WTC11 (cell line): ENCODE measurements at places on chromosomes 4 and X. TPM values are rescaled to one million over a fixed set of nuclear protein-coding genes. Genes with fewer than 3 reads are reported as not detected.

Gene SPATA4
- total RNA-seq = not detected in 3 replicates

Gene CCSER1
- 0.71 to 1.1 TPM (median 0.87 TPM) in 3 replicates for total RNA-seq

Gene C4orf50
- total RNA-seq = 0.17 to 0.32 TPM (median 0.30 TPM) in 3 replicates

Gene ITIH6
- 0.02 to 0.05 TPM (median 0.04 TPM) in 3 replicates for total RNA-seq

Gene BEX5
- 7.4 to 11.0 TPM (median 8.9 TPM) in 3 replicates for total RNA-seq

DNA sequence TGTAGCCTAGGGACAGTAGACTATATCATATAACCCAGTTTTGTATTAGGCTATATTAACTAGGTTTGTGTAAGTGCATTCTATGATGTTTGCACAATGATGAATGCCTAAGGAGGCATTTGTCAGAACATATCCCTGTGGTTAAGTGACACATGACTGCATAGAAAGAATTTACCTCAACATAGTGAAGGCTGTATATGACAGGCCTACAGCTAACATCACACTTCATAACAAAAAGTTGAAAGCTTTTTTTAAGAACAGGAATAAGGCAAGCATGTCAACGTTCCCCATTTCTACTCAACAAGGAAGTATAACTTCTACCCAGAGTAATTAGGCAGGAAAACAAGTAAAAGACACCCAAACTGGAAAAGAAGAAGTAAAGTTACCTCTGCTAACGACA, 165.9 kb upstream of the NDST4 start:
- H3K4me3 ChIP-seq = no peak overlapping the region

DNA sequence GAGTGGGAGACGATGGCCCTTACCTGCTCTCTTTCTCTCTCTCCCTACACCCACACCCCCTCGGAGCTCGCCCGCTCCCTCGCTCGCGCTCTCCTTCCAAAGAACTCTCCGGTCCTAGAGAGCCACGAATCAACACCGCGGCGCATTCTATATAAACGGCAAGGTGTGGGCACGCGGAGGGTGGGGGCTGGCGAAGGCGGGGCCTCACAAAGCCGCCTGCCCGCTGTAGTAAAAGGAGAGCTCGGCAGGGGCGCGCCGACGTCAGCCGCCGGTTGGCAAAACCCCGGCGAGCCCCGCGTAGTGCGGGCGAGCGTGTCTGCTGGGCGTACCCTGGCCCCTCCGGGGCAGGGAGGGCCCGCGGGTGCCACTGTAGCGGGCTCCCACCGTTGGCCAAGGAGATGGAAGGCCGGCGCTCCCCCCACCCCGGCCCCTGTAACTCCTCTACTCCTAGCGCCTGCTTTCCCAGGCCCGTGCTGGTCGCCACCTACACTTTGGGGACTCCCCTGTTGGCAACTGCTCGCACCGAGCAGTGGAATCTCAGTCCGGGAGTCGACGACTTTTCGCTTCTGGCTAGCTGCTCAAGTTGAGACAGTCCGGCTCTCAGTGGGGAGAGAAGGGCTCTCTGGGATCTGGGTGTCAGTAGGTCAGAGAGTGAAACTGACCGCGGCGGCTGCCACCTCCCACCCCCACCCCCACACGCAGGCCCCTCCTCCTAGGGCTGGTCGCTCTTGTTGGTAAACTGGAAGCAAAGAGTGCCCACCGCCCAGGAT, 325.5 kb upstream of the F9 start:
- H3K4me3 ChIP-seq = peak overlapping the region; percentile 85
- H3K36me3 ChIP-seq = no peaks in the 10 kb centered on the region
- H3K4me1 ChIP-seq = peaks cover 13% of the 10 kb centered on the region
- DNase-seq = peak; percentile 62

DNA sequence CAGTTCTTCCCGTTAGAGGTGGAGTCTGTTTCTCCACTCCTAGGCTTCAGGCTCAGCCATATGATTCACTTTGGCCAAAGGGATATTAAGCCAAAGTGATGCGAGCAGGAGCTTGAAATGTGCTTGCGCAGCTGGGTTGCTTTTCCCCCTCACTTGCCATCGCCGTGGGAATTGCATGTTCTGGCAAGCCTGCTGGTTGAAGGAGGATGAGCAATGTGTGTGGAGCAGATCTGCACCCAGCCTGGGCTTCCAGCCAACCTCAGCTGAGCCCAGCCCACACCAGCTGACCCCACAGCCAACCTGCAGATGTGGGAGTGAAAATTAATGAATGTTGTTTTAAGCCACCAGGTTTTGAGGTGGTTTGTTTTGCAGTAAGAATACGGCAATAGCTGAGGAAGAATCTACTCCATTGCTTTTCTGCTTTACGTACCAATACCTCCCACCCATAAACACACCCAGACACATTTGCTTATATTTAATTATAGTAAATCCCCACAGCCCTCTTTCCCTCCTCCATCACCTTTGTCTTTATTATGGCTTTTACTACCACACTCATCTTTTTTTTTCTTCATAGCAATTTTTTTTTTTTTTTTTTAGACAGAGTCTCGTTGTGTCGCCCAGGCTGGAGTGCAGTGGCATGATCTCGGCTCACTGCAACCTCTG, 132.8 kb upstream of the FUNDC1 start:
- H3K27ac ChIP-seq = no peak overlapping the region
- H3K36me3 ChIP-seq = no peaks in the 10 kb centered on the region
- no peaks in the 10 kb centered on the region for H3K27me3 ChIP-seq

DNA sequence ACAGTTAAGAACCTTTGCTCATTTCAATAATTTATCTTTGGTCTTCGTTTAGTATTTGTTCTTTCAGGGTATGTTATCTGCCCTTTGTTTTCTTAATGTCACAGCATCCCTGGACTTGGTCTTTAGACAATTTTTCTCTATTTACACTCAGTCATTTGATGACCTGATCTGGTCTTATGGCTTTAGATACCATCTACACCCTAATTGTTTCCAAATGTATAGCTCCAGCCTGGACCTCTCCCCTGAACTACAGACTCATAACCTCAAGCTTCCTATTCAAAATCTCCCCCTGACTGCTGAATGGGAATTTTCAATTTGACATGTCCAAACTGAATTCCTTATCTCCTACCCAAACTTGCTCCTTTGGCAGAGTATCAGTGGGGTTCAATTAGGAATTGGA, 3.7 kb upstream of the SUPT20HL2 start:
- no peak overlapping the region for H3K4me3 ChIP-seq
- H3K4me1 ChIP-seq = peaks cover 3% of the 10 kb centered on the region; the same call in 1 of the 2 replicates
- no peak for DNase-seq

GRCh38 chr4:133464311-133464710, 315.2 kb downstream of the PCDH10 start:
- H3K4me1 ChIP-seq = peaks cover 27% of the 10 kb centered on the region
- no peak overlapping the region for H3K27ac ChIP-seq
- no peak overlapping the region for H3K4me3 ChIP-seq
- H3K27me3 ChIP-seq = peaks cover 9% of the 10 kb centered on the region
- H3K36me3 ChIP-seq = no peaks in the 10 kb centered on the region

DNA sequence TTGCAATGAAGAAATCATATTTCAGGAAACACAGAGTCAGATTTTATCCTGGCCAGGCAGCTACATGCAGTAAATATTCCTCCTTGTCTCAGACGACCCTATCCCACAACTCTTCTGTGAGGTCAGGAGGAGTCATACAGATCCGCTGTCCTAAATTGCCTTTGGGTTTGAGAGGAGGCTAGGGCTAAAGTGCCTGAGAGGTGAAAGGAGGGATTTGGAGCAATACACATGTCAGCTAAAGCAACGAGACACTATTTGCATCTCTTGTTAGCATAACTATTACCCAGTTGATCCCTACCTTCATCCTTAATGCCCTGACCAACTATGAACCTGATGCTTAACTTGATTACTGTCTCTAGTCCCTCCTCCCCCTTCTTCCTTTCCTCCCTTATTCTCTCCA, 98.6 kb downstream of the TBC1D19 start:
- H3K4me3 ChIP-seq = no peak overlapping the region
- H3K27me3 ChIP-seq = no peaks in the 10 kb centered on the region; the same call in 1 of the 2 replicates
- H3K36me3 ChIP-seq = peaks cover 38% of the 10 kb centered on the region
- peaks cover 15% of the 10 kb centered on the region for H3K4me1 ChIP-seq

GRCh38 chrX:49247916-49248811, 12.9 kb downstream of the CCDC22 start:
- no peak overlapping the region for H3K4me3 ChIP-seq
- H3K4me1 ChIP-seq = no peaks in the 10 kb centered on the region
- H3K27ac ChIP-seq = no peak overlapping the region

GRCh38 chr4:31783311-31783710, 1063.1 kb downstream of the PCDH7 start:
- no peak for DNase-seq
- no peaks in the 10 kb centered on the region for H3K27me3 ChIP-seq
- H3K4me1 ChIP-seq = no peaks in the 10 kb centered on the region
- no peak overlapping the region for H3K27ac ChIP-seq
- no peaks in the 10 kb centered on the region for H3K36me3 ChIP-seq

- no peak overlapping the region for H3K27ac ChIP-seq
- H3K27me3 ChIP-seq = no peaks in the 10 kb centered on the region
- DNase-seq = no peak
- H3K36me3 ChIP-seq = no peaks in the 10 kb centered on the region
- no peak overlapping the region for H3K4me3 ChIP-seq
- H3K4me1 ChIP-seq = peaks cover 30% of the 10 kb centered on the region
Measured at GRCh38 chr4:52374877-52375276, 284.2 kb downstream of the USP46 start.

DNA sequence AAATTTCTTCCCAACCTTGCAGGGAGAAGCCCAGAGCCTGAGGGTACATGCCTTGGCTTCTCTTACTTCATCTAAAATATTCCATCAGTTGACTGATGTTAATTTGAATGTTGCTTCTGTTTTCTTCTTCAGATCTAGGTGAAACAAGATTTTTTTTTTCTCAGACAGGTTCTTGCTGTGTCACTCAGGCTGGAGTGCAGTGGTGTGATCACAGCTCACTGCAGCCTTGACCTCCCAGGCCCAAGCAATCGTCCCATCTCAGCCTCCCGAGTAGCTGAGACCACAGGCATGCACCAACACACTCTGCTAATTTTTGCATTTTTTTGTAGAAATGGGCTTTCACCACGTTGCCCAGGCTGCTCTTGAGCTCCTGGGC, 62.1 kb upstream of the KLF3 start:
- H3K27ac ChIP-seq = no peak overlapping the region
- no peak for DNase-seq
- no peaks in the 10 kb centered on the region for H3K36me3 ChIP-seq
- no peaks in the 10 kb centered on the region; the same call in 1 of the 2 replicates for H3K27me3 ChIP-seq

DNA sequence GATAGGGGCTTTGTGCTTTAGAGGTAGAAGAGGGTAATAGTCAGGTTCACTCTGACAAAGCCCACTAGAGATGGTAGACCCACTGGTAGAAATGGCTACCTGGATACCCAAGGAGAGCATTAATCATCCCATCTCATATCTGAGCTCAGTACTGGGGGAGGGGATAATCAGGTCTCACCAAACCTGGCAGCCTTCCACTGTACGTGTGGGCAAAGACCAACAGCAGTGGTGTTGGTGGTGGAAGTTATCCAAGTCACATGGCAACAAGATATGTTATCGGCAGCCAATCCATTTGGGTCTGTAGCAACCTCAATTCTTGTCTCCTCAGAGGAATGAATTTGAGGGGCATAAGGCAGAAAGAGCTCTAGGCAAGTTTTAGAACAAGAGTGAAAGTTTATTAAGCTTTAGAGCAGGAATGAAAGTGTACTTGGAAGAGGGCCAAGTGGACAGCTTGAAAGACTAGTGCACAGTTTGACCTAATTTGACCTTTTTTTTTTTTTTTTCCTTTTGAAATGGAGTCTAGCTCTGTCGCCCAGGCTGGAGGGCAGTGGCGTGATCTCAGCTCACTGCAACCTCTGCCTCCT, 67.0 kb upstream of the CXCL13 start:
- H3K4me1 ChIP-seq = no peaks in the 10 kb centered on the region
- peaks cover 7% of the 10 kb centered on the region for H3K36me3 ChIP-seq
- DNase-seq = no peak
- H3K27ac ChIP-seq = no peak overlapping the region
- no peak overlapping the region for H3K4me3 ChIP-seq

GRCh38 chr4:153469031-153469430, 2.9 kb downstream of the TMEM131L start:
- H3K36me3 ChIP-seq = peaks cover under 1% of the 10 kb centered on the region; the same call in 1 of the 2 replicates
- H3K4me1 ChIP-seq = peaks cover 32% of the 10 kb centered on the region
- peaks cover 8% of the 10 kb centered on the region for H3K27me3 ChIP-seq
- no peak overlapping the region for H3K4me3 ChIP-seq
- DNase-seq = no peak

GRCh38 chrX:4091046-4091760, 377.8 kb upstream of the PRKX start:
- H3K4me3 ChIP-seq = no peak overlapping the region
- peaks cover 6% of the 10 kb centered on the region for H3K4me1 ChIP-seq
- DNase-seq = no peak
- H3K36me3 ChIP-seq = no peaks in the 10 kb centered on the region

DNA sequence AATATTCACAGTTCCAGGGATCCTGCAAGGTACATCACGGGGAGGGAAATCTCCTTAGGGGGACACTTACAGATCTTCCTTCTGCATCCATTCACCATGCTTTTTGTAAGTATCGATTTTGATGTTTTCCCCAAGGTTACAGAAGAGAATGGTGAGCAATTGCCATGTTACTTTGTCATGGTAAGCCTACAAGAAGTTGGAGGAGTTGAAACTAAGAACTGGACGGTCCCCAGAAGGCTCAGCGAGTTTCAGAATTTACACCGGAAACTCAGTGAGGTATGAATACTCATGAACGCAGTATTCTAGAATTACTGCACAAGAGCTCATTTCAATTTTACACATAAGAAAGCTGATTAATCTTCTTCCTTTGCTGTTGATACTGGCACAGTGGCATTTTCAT, 53.9 kb downstream of the LRP2BP start:
- H3K4me3 ChIP-seq = no peak overlapping the region
- peaks cover 31% of the 10 kb centered on the region for H3K36me3 ChIP-seq
- DNase-seq = no peak
- H3K27me3 ChIP-seq = no peaks in the 10 kb centered on the region

GRCh38 chr4:124199755-124200154, 512.8 kb downstream of the ANKRD50 start:
- peaks cover 5% of the 10 kb centered on the region for H3K4me1 ChIP-seq
- no peak overlapping the region for H3K4me3 ChIP-seq
- H3K27me3 ChIP-seq = no peaks in the 10 kb centered on the region
- no peak for DNase-seq

DNA sequence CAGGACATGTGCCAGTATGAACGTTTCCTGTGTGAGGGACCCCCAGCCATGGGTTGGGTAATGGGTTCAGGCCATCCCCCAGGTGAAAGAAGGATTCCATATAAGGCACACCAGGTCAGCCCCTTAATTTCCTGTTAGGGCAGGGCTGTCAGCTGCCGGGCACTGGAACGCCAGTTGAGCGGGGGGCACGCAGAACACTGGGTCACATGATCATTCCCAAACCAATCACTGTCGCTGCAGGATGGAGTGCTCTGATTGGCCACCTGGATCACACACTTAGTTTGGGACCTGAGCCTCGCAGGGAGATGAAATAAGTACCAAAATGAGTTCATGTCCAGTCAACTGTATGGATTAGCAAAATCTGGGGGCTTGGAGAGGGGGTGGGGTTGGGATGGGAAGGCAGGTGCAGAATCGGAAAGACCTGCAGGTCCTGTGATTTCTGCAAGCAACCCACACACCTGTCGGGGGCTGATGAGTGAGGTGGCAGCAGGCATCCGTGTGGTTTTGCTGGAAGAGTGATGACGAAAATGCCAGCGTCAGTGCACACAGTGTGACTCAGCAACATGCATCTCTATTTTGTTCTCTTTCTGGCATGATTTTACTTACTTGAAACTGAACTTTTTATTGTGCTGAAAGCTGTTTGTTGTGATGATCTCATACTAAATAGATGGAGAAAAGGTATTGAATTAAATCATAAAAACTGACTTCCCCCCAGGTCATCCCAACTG, 32.2 kb downstream of the RNF212 start:
- H3K27ac ChIP-seq = no peak overlapping the region
- H3K27me3 ChIP-seq = peaks cover 6% of the 10 kb centered on the region; the same call in 1 of the 2 replicates
- no peak for DNase-seq
- H3K4me3 ChIP-seq = no peak overlapping the region
- no peaks in the 10 kb centered on the region for H3K4me1 ChIP-seq

GRCh38 chrX:129959493-129959832, 23.0 kb upstream of the BCORL1 start:
- DNase-seq = no peak
- H3K27me3 ChIP-seq = peaks cover 91% of the 10 kb centered on the region
- peak overlapping the region; percentile 40 for H3K4me3 ChIP-seq
- no peaks in the 10 kb centered on the region for H3K36me3 ChIP-seq
- peaks cover 30% of the 10 kb centered on the region for H3K4me1 ChIP-seq
- no peak overlapping the region for H3K27ac ChIP-seq
